ENCODE measurements at places on chromosomes 16 and 17. TPM values are rescaled to one million over a fixed set of nuclear protein-coding genes. Genes with fewer than 3 reads are reported as not detected.

GRCh38 chr16:25065899-25066298, 45.6 kb upstream of the LCMT1 start:
- no peak for DNase-seq

DNA sequence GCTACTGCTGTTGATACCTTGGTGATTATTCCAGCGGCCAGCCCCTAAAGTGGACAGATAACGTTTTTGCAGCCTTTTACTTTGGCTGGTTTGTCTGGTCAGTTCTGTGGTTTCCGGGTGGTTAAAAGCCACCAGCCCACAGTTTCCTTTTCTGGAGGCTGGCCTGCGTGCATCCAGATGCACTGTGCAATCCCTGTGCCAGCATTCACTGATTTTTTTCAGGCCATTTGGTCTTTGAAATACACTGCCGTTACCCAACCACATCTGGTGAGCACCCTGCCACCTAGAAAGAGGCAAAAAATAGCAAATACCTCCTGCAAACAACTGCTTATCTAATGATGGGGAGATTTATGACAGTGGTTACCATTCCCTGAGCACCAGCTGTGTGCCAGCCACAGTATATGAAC, 797 bp downstream of the NUDT7 start:
- DNase-seq: no peak

GRCh38 chr17:51144266-51145022, 8.9 kb upstream of the NME1 start:
- DNase-seq: no peak

- DNase-seq: no peak
Measured at GRCh38 chr16:14303639-14304394, 232.7 kb downstream of the MRTFB start.

MSL1 gene
- 133 TPM for total RNA-seq

GRCh38 chr16:9929836-9930235, 252.4 kb downstream of the GRIN2A start:
- DNase-seq: no peak

Data from CD4-positive, alpha-beta memory T cell (primary cell).